ENCODE measurements at places on chromosomes 7 and 10. TPM values are rescaled to one million over a fixed set of nuclear protein-coding genes. Genes with fewer than 3 reads are reported as not detected.
A peak's percentile ranks its signal among the peaks of the same experiment; 100 is the strongest.

CCDC136 gene
- 27.2 TPM for total RNA-seq

COL17A1 gene
- total RNA-seq, result 2.9 TPM

OTUD1 gene
- total RNA-seq, result 15.2 TPM

DNA sequence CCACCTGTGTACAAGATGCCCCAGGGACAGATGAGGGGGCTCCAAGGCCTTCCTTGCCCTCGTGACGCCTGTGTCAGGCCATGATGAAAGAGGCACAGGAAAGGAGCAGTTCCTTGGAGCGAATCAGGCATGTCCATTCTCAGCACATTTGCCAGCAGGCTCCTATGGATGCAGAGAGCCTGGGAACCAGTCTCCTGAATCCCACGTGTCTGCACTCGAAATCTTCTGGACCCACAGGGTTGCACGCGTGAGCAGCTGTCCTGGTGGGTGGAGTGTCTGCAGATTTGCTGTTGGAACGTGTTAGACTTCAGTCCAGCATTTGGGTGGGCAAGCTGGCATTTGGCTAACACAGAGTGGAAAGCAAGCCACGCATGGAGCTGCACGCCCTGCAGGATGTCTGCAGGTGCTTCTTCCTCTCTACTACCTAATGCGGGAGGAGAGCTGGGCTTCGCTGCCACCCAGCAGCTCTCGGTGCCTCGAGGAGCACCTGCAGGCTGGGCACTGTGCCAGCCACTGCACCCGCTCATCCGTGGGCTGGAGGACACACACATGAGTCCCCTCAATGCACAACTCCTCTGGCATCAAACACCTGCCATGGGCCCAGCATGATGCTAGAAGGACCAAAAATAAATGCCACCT lies 140.7 kb downstream of the PAXIP1 start:
- no peak for DNase-seq
- H3K36me3 ChIP-seq, result no peaks in the 10 kb centered on the region
- no peak overlapping the region for H3K4me3 ChIP-seq
- peaks cover 2% of the 10 kb centered on the region for H3K4me1 ChIP-seq
- no peak overlapping the region for H3K27ac ChIP-seq

AGR3 gene
- total RNA-seq, result not detected

GRCh38 chr7:33842150-33842549 lies 63.2 kb upstream of the BMPER start:
- no peaks in the 10 kb centered on the region for H3K36me3 ChIP-seq
- no peak overlapping the region for H3K27ac ChIP-seq
- H3K27me3 ChIP-seq, result no peaks in the 10 kb centered on the region

DNA sequence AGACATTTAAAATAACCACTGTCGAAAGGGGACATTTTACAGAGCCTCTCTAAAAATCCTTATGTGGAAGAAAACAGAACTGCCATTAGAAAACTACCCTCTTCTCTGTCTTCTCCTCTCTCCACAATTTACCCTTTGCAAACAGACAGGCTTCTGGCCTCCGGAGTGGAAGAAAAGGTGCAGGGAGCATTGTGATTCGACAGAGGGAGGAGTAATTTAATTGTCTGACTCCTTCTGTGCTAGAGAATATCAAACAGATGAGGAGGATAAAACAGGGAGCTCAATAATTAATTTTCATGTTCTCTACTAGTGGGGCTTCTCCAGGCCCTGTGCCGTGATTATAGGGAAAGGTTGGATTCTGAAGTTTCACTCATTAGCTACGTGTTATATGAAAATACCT lies 615.5 kb upstream of the MKI67 start:
- no peaks in the 10 kb centered on the region for H3K27me3 ChIP-seq
- no peak overlapping the region for H3K4me3 ChIP-seq
- no peaks in the 10 kb centered on the region for H3K4me1 ChIP-seq
- no peak for DNase-seq
- H3K36me3 ChIP-seq, result no peaks in the 10 kb centered on the region
- no peak overlapping the region for H3K27ac ChIP-seq

DNA sequence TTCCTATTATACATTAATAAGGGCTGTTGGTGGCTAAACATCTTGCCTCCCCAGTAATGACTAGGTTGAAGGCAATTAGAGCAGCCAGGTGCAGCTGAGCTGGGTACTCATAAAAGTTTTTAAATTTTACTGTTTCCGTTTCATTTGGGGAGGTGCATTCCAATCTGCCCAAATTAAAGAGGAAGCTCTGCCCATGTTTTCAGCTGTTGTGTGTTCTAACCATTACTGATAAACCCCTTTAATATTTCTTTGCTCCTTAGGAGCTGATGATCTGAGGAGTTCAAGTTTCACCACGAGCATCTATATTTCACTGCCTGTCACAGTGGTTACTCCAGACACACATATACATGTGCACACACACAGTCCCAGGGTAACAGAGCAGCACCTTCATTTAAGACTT lies 94.4 kb downstream of the JAZF1 start:
- H3K27me3 ChIP-seq, result no peaks in the 10 kb centered on the region
- no peak overlapping the region for H3K27ac ChIP-seq
- peaks cover 22% of the 10 kb centered on the region for H3K4me1 ChIP-seq
- H3K4me3 ChIP-seq, result no peak overlapping the region

DNA sequence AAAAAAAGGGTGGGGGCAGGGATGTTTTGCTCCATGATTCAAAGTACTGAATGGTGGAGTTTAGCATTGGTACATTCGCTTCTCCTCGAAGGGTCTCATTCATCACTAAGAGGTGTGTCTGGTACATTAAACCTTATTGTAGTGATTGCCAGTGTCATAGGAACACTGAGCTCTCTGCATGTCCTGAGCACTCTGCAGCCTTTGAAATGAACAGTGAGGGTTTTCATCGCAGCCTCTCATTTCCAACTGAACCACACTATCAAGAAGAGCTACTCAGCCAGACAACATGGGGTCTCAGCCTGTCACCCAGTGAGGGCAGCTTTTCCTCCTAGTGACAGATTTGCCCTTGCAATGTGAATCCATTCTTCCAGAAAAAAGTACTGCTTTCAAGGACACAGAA lies 7.6 kb upstream of the DEPP1 start:
- no peak for DNase-seq
- H3K4me1 ChIP-seq, result peaks cover 30% of the 10 kb centered on the region
- H3K27me3 ChIP-seq, result no peaks in the 10 kb centered on the region
- H3K27ac ChIP-seq, result peak overlapping the region; percentile 56
- peaks cover 62% of the 10 kb centered on the region for H3K36me3 ChIP-seq

- no peak overlapping the region for H3K4me3 ChIP-seq
- H3K27ac ChIP-seq, result no peak overlapping the region
- DNase-seq, result no peak
- no peaks in the 10 kb centered on the region for H3K36me3 ChIP-seq
- no peaks in the 10 kb centered on the region for H3K4me1 ChIP-seq
- no peaks in the 10 kb centered on the region for H3K27me3 ChIP-seq
These were observed 563.0 kb upstream of the SEMA3D start for GRCh38 chr7:85749696-85750453.

ZNF398 gene
- total RNA-seq, result 13.9 TPM

GRCh38 chr10:91800182-91800581 lies 2.0 kb downstream of the TNKS2 start:
- peak overlapping the region; percentile 84 for H3K4me3 ChIP-seq
- H3K27ac ChIP-seq, result peak overlapping the region; percentile 99
- H3K36me3 ChIP-seq, result peaks cover 19% of the 10 kb centered on the region
- H3K4me1 ChIP-seq, result peaks cover 78% of the 10 kb centered on the region
- DNase-seq, result no peak

DNA sequence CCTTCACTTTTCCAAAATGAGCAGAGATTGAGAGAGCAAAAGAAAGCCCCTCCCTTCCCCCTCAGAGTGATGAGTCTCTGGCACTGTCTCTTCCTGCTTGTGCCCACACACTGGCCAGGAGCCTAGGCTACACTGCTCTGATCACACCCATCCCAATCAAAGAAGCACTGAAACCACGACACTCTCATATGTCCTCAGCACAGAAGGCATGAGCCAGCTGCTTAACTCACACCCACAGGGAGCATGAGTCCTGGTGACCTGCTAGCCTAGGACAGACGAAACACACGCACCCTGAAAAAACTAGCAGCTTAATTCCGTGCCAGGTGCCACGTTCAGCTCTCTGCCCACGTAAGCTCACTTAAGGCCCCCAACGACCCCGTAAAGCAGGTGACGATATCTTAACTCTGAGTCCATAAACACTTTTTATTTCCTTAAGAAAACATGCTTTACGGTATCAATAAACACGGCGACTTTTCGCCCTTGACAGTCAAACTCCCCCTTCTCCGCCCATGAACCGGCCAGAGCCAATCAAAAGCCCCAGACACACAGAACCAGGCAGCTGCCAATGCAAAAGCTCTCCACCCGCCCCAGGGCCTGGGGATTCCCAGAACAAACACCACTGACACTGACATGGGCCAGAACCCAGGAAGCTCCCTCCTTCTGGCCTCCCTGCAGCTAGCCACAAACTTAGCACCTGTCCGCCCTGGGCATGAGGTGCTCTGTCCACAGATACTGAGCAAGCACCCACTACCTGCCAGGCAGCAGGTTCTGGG lies 69.0 kb downstream of the TNRC18 start:
- peaks cover 64% of the 10 kb centered on the region for H3K4me1 ChIP-seq
- peak overlapping the region; percentile 71 for H3K27ac ChIP-seq

SPAM1 gene
- total RNA-seq, result not detected

TCAF2 gene
- not detected for total RNA-seq

IGF2BP3 gene
- 9.1 TPM for total RNA-seq

GRCh38 chr7:16498122-16498521 lies 28.5 kb upstream of the LRRC72 start:
- H3K36me3 ChIP-seq, result no peaks in the 10 kb centered on the region
- no peak overlapping the region for H3K4me3 ChIP-seq
- no peak overlapping the region for H3K27ac ChIP-seq
- peaks cover 10% of the 10 kb centered on the region for H3K4me1 ChIP-seq
- no peaks in the 10 kb centered on the region for H3K27me3 ChIP-seq
- no peak for DNase-seq

DNA sequence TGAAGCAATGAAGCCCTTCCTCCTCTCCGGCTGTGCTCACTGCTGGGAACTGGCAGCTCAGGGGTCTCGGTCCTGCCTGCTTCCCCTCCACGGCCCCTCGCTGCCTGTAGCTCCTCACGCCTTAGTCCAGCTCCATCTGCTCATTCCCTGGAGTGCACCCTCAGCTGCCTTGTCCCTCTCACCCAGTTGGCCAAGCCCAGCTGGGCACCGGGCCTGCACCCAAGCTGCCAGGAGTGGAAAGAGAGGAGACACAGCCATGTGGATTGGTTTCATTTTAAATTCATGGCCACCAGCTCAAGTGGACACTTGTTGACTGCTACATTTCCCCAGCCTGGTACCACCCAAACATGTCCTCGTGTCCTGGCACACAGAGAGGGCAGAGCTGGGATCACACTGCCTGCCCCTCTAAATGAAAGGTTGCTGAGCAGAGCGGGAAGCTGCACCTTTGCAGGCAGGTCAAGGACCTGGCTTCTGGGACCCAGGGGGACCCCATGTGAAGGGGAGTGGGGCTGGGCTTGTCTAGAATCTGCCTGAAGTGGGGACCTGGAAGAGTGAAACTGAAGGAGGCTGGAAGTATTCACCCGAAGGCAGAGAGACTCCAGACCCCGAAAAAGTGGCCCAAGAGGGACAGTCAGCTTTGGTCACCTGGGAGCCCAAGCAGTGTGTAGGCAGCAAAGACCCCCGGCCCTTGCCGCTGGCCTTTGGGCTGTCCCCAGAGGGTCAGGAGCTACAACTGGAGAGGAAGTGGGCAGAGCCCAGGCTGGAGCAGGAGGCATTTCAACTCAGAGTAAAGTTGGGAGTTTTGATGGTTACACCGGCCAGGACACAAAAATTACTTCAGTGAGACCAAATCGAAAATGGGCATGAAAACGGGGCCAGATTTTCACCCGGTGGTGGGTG lies 15.0 kb upstream of the BNIP3 start:
- H3K4me1 ChIP-seq, result peaks cover 37% of the 10 kb centered on the region
- no peaks in the 10 kb centered on the region for H3K27me3 ChIP-seq
- H3K27ac ChIP-seq, result peak overlapping the region; percentile 86
- no peak for DNase-seq
- no peaks in the 10 kb centered on the region for H3K36me3 ChIP-seq
- H3K4me3 ChIP-seq, result no peak overlapping the region

DNA sequence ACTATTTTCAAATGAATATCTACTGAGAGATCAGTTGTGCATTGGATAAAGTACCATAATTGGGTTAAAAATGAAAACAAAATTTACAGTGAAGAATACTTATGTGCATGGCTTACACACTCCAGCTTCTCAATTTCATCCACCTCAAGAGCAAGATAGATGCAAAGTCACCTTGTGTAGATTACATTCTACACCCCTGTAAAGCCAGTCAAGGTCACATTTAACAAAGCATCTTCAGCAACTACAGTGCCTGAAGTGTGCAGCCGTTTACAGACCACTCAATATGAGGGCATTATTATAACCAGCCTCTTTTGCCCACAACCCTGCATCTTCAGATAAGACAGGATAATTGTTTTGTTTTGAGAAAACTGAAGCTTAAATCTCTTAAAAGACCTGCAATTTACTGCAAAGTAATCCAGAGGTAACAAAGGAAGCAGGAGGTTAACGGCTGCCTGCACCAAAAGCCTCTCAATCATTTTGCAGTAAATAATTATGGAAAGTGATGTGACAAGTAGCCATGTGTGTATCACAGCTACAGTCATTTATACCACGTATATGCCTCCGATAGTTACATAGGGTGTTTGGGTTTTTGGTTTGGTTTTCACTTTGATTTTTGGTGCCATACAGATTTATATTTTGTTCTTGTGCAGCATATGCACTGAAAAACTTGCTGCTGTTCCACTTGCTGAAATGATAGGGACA lies 4.9 kb downstream of the PURB start:
- H3K4me1 ChIP-seq, result peaks cover 77% of the 10 kb centered on the region
- H3K36me3 ChIP-seq, result no peaks in the 10 kb centered on the region
- no peaks in the 10 kb centered on the region for H3K27me3 ChIP-seq
- no peak for DNase-seq
- no peak overlapping the region for H3K4me3 ChIP-seq
- H3K27ac ChIP-seq, result no peak overlapping the region

- H3K4me1 ChIP-seq, result peaks cover 20% of the 10 kb centered on the region
- H3K27ac ChIP-seq, result no peak overlapping the region
- no peaks in the 10 kb centered on the region for H3K27me3 ChIP-seq
- H3K4me3 ChIP-seq, result no peak overlapping the region
- DNase-seq, result peak; percentile 52
These were observed 17.5 kb downstream of the INPP5A start for GRCh38 chr10:132554991-132555647.

ANXA8 gene
- 4.8 TPM for total RNA-seq

GRCh38 chr7:55194522-55194921 lies 170.6 kb upstream of the LANCL2 start:
- H3K4me1 ChIP-seq, result peaks cover 22% of the 10 kb centered on the region
- no peak overlapping the region for H3K4me3 ChIP-seq
- no peak for DNase-seq
- H3K36me3 ChIP-seq, result peaks cover 13% of the 10 kb centered on the region

MUC12 gene
- under 0.01 TPM for total RNA-seq

GRCh38 chr7:2331707-2332106 lies 17.5 kb upstream of the SNX8 start:
- no peak for DNase-seq
- no peak overlapping the region for H3K4me3 ChIP-seq
- H3K27me3 ChIP-seq, result no peaks in the 10 kb centered on the region
- H3K27ac ChIP-seq, result no peak overlapping the region
